ENCODE measurements at places on chromosomes 6 and 20. TPM values are rescaled to one million over a fixed set of nuclear protein-coding genes. Genes with fewer than 3 reads are reported as not detected.
A peak's percentile ranks its signal among the peaks of the same experiment; 100 is the strongest.

- H3K36me3 ChIP-seq: no peaks in the 10 kb centered on the region
- no peak for DNase-seq
- H3K27me3 ChIP-seq: no peaks in the 10 kb centered on the region
- no peak overlapping the region for H3K27ac ChIP-seq
- H3K4me1 ChIP-seq: peaks cover 28% of the 10 kb centered on the region
These were observed 104.4 kb downstream of the MRPL14 start for GRCh38 chr6:44022671-44023352.

GRCh38 chr6:30883685-30884520 lies at the start of gene DDR1:
Gene DDR1 (plus strand): TSS chr6:30884519. CDS start chr6:30888730, 4,211 bp downstream.
- peak within 1 kb of the TSS; percentile 89 for H3K4me3 ChIP-seq
- H3K27ac ChIP-seq: peak within 1 kb of the TSS; percentile 94
- H3K36me3 ChIP-seq: peaks cover 63% of the 10 kb centered on the region
- peaks cover 63% of the 10 kb centered on the region for H3K4me1 ChIP-seq

FAM135A gene
- total RNA-seq: 83.2 TPM

DNA sequence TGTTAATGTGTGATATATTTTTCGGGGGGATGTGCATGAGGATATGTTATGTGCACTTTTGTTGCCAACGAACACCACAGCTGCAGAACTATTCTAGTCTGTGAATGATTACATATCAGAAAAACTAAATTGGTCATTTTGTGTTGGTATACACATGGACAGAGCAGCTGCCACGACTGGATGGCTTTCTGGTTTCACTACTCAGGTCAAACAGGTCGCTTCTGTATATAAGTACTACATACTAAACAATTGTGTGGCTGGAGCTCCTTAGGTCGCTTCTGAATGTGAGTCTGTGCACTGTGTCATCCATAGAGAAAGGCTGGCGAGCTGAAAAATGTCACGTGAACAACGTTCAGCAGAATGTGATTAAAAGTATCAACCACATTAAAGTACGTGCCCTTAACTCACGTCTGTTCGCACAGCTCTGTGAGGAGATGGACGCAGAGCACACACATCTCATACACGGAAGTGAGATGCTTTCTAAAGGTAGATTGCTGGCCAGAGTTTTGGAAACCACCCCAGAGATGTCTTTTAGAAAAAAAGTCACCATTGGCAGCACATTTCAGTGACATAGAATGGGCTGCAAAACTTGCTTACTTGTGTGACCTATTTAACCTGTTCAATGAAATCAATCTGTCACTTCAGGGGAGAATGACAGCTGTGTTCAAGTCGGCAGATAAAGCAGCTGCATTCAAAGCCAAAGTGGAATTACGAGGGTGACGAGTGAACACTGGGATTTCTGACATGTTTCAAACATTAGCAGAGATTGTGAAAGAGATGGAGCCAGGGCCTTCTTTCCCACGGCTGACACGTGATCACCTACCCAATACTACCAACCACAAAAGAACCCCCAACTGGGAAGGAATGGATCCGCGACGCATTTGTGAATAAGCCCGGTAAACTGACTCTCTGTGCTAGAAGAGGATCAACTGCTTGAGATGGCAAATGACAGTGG lies 176.6 kb downstream of the PDE10A start:
- no peak for DNase-seq
- H3K4me1 ChIP-seq: peaks cover 3% of the 10 kb centered on the region
- H3K27me3 ChIP-seq: no peaks in the 10 kb centered on the region
- H3K27ac ChIP-seq: no peak overlapping the region
- H3K4me3 ChIP-seq: no peak overlapping the region

EYA2 gene
- 0.35 TPM for total RNA-seq

PXDC1 gene
- total RNA-seq: 15.0 TPM

KIF25 gene
- total RNA-seq: not detected

DNA sequence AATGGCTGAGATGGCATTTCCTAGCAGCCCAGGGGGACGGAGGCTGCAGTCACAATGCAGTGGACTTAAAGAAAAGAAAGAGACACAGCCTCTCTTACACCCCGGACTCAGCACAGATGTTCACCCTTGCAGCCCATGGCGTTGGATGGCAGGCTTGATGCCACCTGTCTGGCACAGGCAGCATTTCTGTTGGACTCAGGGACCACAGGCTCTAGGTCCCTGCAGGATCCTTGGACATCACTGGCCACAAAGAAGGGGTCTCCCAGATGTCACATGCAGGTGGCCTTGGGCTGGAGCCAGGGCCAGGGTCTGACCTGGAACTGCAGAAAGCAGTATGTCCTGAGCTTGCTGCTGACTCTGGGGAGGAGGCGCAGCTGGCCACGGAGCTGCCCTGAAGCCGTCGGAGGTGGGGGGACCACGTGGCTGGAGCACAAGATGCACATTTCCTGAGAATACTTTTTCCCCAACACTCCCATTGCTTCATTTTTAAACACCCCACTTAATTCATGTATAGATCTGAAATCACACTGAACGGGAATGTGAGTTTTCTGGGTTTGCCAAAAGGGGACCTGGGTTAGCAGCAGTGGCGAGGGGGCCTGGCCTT lies 102.3 kb upstream of the SULF2 start:
- no peaks in the 10 kb centered on the region for H3K4me1 ChIP-seq
- no peak overlapping the region for H3K27ac ChIP-seq
- H3K27me3 ChIP-seq: peaks cover 61% of the 10 kb centered on the region
- no peak overlapping the region for H3K4me3 ChIP-seq
- DNase-seq: no peak

- DNase-seq: no peak
- H3K27ac ChIP-seq: no peak overlapping the region
- no peaks in the 10 kb centered on the region for H3K27me3 ChIP-seq
- H3K4me1 ChIP-seq: no peaks in the 10 kb centered on the region
These were observed 127.9 kb upstream of the FOXO3 start for GRCh38 chr6:108432792-108433191.

GRCh38 chr20:17898548-17898994 lies 70.0 kb downstream of the SNX5 start:
- peak; percentile 41 for DNase-seq
- H3K4me1 ChIP-seq: no peaks in the 10 kb centered on the region
- no peaks in the 10 kb centered on the region for H3K27me3 ChIP-seq
- H3K36me3 ChIP-seq: no peaks in the 10 kb centered on the region

- H3K27me3 ChIP-seq: no peaks in the 10 kb centered on the region
- peaks cover 24% of the 10 kb centered on the region for H3K36me3 ChIP-seq
- DNase-seq: no peak
- H3K4me1 ChIP-seq: no peaks in the 10 kb centered on the region
- H3K4me3 ChIP-seq: no peak overlapping the region
- H3K27ac ChIP-seq: no peak overlapping the region
These were observed 49.3 kb downstream of the NCOA6 start for GRCh38 chr20:34776177-34776576.

PTK6 gene
- 15.9 TPM for total RNA-seq

DNA sequence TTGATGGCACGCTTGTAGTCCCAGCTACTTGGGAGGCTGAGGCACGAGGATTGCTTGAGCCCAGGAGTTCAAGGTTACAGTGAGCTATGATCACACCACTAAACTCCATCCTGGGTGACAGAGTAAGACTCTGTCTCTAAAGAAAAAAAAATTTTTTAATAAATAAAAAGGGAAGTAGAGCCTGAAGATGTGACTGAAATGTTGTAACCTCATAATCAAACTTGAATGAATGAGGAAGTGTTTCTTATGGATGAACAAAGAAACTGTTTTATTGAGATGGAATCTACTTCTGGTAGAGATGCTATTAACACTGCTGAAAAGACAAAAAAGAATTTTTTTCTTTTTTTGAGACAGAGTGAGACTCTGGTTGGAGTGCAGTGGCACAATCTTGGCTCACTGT lies 6.7 kb downstream of the MAK start:
- no peaks in the 10 kb centered on the region for H3K36me3 ChIP-seq
- no peaks in the 10 kb centered on the region for H3K27me3 ChIP-seq
- DNase-seq: no peak
- no peak overlapping the region for H3K4me3 ChIP-seq

- H3K27ac ChIP-seq: no peak overlapping the region
- peaks cover 68% of the 10 kb centered on the region for H3K36me3 ChIP-seq
- H3K27me3 ChIP-seq: no peaks in the 10 kb centered on the region
- DNase-seq: no peak
- no peak overlapping the region for H3K4me3 ChIP-seq
- H3K4me1 ChIP-seq: no peaks in the 10 kb centered on the region
These were observed 11.1 kb downstream of the EDEM2 start for GRCh38 chr20:35135867-35136586.

DNA sequence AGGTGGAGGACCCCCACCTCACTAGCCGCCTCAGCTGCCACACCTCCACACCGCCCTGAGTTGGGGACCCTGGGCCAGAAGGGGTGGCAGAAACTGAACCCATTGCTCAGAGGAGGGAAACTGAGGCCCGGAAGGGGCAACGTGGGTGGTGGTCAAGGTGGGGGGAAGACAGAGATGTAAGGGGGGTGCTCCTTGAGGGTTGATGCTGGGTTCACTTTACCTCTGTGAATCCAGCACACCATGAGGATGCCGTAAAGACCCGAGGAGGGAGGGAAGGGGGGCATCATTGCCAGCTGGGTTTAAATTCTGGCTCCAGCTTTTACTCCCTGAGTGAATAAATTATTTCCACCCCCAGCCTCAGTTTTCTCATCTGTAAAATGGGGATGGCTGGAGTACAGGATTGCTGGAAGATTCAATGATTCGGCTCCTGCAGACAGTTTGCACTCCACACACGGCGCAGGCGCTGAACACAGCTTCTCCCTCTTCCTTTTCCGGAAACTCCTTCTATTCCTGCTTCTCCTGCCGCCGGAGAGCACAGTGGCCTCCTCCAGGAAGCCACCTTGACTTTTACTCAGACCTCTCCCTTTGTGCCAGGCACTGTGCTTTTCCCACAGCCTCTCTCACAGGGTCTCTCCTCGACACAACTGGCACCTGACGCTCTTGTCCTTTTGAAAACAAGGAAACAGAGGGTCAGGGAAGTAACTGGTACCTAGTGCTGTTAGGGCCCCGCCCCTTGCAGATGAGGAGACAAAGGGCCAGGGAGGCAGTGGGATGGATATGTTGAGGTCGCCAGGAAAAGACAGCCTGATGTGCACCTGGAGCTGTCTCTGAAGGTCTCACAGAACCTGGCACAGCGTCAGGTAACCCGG lies 59.4 kb downstream of the UBE2V1 start:
- H3K4me1 ChIP-seq: peaks cover 10% of the 10 kb centered on the region
- peaks cover 36% of the 10 kb centered on the region for H3K27me3 ChIP-seq
- DNase-seq: no peak
- H3K27ac ChIP-seq: no peak overlapping the region
- H3K36me3 ChIP-seq: no peaks in the 10 kb centered on the region
- no peak overlapping the region for H3K4me3 ChIP-seq

NKX2-4 gene
- total RNA-seq: not detected

- peak; percentile 33 for DNase-seq
- peaks cover 33% of the 10 kb centered on the region for H3K27me3 ChIP-seq
- peak overlapping the region; percentile 73 for H3K4me3 ChIP-seq
These were observed 636 bp downstream of the RCAN2 start for GRCh38 chr6:46490425-46491200.

GRCh38 chr20:47782920-47783552 lies 2.2 kb downstream of the SULF2 start:
- H3K4me3 ChIP-seq: peak overlapping the region; percentile 84
- DNase-seq: no peak
- no peak overlapping the region for H3K27ac ChIP-seq
- peaks cover 28% of the 10 kb centered on the region for H3K4me1 ChIP-seq
- H3K36me3 ChIP-seq: peaks cover 25% of the 10 kb centered on the region

GRCh38 chr6:134640229-134640628 lies 309.7 kb downstream of the ALDH8A1 start:
- H3K36me3 ChIP-seq: peaks cover 5% of the 10 kb centered on the region
- H3K4me3 ChIP-seq: no peak overlapping the region
- no peak overlapping the region for H3K27ac ChIP-seq
- no peak for DNase-seq
- no peaks in the 10 kb centered on the region for H3K27me3 ChIP-seq

SLC4A11 gene
- 9.4 TPM for total RNA-seq

DNA sequence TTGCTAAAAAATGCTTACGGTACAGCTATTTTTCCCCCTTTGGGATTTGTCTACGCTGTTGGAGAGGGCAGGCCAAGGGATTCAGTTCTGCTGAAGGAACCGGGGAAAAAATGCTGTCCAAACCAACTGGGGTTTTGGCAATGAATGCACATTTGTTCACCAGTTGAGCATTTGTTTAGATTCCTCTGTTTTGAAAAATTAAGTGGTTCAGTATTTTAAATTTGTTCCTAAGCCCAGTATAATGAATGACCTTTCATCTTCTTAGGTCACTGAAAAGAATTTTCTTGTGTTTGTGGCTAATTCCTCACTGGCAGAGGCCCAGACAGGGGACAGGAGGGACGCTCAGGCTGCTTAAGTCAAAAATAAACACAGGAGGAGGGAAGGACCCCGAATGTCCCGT lies 10.8 kb upstream of the EYA2 start:
- H3K27ac ChIP-seq: no peak overlapping the region
- H3K4me1 ChIP-seq: no peaks in the 10 kb centered on the region
- peaks cover 70% of the 10 kb centered on the region for H3K27me3 ChIP-seq
- no peak overlapping the region for H3K4me3 ChIP-seq
- H3K36me3 ChIP-seq: no peaks in the 10 kb centered on the region

- H3K36me3 ChIP-seq: no peaks in the 10 kb centered on the region
- peaks cover 25% of the 10 kb centered on the region for H3K4me1 ChIP-seq
- H3K27ac ChIP-seq: peak overlapping the region; percentile 21
- no peak overlapping the region for H3K4me3 ChIP-seq
These were observed 139.8 kb downstream of the OR2B2 start for GRCh38 chr6:27772261-27773001.

DNA sequence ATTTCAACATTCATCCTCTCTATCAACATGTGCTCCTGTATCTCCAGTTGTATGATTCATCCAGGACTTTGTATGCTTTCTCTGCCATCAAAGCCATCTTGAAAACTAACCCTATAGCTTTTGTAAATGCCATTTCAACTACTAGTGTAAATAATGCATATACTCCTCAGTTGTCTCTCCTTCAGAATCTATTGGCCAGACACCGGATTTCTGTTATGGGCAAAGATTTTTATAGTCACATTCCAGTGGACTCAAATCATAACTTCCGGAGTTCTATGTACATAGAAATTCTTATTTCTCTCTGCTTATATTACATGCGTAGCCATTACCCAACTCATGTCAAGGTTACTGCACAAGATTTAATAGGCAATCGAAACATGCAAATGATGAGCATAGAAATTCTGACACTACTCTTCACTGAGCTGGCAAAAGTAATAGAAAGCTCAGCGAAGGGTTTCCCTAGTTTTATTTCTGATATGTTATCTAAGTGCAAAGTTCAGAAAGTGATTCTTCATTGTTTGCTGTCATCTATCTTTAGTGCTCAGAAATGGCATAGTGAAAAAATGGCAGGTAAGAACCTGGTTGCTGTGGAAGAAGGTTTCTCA lies 54.8 kb downstream of the PGM3 start:
- no peaks in the 10 kb centered on the region for H3K36me3 ChIP-seq
- no peak for DNase-seq
- H3K27me3 ChIP-seq: no peaks in the 10 kb centered on the region
- no peak overlapping the region for H3K27ac ChIP-seq
- no peaks in the 10 kb centered on the region for H3K4me1 ChIP-seq
- no peak overlapping the region for H3K4me3 ChIP-seq

FAM184A gene
- 8.6 TPM for total RNA-seq

RUNX2 gene
- 0.66 TPM for total RNA-seq

Data from Calu3 (cell line).